ENCODE measurements at places on chromosomes 11 and 22.

GRCh38 chr11:34407121-34407813, 31.5 kb upstream of the CAT start:
- no peak for DNase-seq

DNA sequence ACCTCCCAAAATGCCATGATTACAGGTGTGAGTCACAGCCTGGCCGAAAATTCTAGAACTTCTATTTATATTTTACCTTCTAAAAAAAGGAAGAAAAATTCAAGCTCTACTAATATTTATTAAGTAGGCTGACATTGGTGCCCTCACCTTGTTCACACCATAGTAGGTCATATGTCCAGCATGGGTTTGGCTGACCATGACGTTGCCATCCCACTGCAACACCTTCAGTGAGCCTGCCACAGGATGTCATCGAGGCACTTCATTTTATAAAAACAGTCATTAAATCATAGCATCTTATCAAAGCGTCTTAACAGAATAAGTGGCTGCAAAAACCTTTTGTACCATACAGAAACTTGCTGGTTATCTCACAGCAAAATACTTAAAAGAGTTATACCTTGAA, 58.3 kb downstream of the LRRC32 start:
- DNase-seq, result no peak

DNA sequence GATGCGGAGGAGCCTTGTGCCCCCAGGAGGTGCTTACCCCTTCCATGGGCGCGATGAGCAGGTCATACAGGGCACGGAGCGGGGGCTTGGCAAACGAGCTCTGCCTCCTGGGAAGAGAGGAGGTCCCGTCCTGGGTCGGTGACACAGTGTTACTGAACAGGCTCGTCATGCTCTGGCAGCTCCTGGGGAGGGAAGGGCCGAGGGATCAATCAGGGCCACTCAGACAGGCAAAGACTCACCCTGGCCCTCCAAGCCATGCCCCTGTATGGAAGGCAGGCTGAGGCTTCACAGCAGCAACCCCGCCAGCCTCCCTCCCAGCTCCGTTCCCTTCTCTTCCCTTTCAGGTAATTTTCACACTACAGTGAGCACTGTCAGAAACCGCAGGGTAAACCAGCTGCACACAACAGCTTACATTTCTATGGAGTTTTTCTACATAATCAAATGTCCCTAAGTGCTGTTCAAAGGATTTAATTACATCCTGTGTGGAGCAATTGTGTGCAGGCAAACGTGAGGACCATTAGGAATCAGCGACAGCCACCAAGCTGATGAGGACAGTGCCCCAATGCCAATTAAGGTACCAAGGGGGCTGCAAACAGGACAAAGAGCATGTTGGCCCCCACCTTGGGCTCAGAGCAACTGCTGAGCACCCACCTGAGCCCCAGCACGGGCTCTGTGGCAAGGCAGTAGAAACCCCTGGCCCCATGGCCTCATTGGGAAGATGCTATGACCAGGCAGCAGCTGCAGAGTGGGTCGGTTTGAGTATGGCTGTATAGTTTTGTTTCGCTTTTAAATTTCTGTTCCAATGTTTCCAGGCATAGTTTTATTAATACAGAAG, 95.4 kb upstream of the PITPNB start:
- DNase-seq, result no peak

GRCh38 chr11:2270322-2271076, at the start of gene ASCL2:
ASCL2 (minus strand) TSS chr11:2270588; CDS start chr11:2270332, 256 bp downstream.
- DNase-seq, result no peak

- no peak for DNase-seq
These were observed 277.6 kb upstream of the SYN3 start for GRCh38 chr22:33335611-33336279.

- peak; percentile 100 for DNase-seq
These were observed at the start of gene SREBF2 for GRCh38 chr22:41832553-41833368. SREBF2 (plus strand) TSS chr22:41833105; CDS start chr22:41833271, 166 bp downstream.

- DNase-seq, result no peak
These were observed 90.7 kb downstream of the PPP6R3 start for GRCh38 chr11:68551223-68551622.
